ENCODE measurements at places on chromosomes 16 and 17. TPM values are rescaled to one million over a fixed set of nuclear protein-coding genes. Genes with fewer than 3 reads are reported as not detected.
A peak's percentile ranks its signal among the peaks of the same experiment; 100 is the strongest.

- no peaks in the 10 kb centered on the region for H3K4me1 ChIP-seq
- no peak overlapping the region for H3K4me3 ChIP-seq
- peaks cover 6% of the 10 kb centered on the region for H3K27me3 ChIP-seq
Measured at GRCh38 chr17:33469911-33470310, 176.8 kb upstream of the ASIC2 start.

GRCh38 chr17:7559320-7560171 lies 996 bp downstream of the TNFSF13 start:
- H3K27ac ChIP-seq = peak overlapping the region; percentile 91
- no peaks in the 10 kb centered on the region for H3K27me3 ChIP-seq
- peaks cover 41% of the 10 kb centered on the region for H3K4me1 ChIP-seq
- H3K4me3 ChIP-seq = peak overlapping the region; percentile 91
- no peak for DNase-seq
- peaks cover 12% of the 10 kb centered on the region for H3K36me3 ChIP-seq

GRCh38 chr17:32488177-32488542 lies 1.4 kb downstream of the CDK5R1 start:
- no peak for DNase-seq
- H3K4me1 ChIP-seq = peaks cover 46% of the 10 kb centered on the region
- H3K27me3 ChIP-seq = no peaks in the 10 kb centered on the region
- no peaks in the 10 kb centered on the region for H3K36me3 ChIP-seq
- H3K27ac ChIP-seq = no peak overlapping the region

APPBP2 gene
- polyA plus RNA-seq = 4.6 TPM

DNA sequence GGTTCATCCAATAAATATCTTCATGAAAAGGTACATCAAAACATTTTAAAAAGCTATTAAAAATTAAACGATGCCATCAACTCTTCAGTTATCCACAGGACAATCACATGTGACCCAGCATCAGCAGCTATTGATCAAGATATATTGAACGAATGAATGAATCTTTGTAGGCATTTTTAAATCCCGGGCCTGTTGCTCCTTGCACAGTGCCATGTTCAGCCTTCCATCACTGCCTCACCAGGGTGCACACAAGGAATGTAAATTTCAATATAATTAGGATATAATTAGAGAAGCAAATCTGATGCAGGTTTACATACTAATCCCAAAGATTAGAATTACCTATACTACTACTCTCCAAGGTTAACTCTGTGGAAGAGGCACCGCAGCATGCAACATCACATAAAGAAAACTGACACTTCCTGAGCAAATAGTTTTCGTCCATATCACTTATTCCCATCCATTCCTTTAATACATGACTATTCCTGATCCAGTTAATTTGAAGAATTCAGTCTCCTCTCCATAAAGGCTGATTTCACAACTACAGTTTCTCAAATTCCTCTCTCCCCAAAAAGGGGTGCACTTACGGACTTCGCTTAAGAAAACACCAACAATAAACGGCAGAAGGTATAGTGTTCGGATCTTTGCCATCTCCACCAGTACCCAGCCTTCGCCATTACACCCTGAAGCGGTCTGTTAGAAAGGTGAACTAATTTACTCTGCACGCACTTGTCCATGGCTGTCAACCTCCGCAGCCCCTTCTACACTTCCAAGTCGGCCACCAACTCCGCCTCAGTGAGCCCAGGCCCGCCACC lies 938 bp downstream of the NCOR1 start:
- H3K4me1 ChIP-seq = peaks cover 18% of the 10 kb centered on the region
- H3K27ac ChIP-seq = peak overlapping the region; percentile 100
- no peaks in the 10 kb centered on the region for H3K36me3 ChIP-seq
- no peaks in the 10 kb centered on the region for H3K27me3 ChIP-seq
- peak overlapping the region; percentile 63 for H3K4me3 ChIP-seq
- no peak for DNase-seq
